Upper lobe of right lung (tissue), 1 donor: ENCODE measurements at places on chromosomes 7 and 10. TPM values are rescaled to one million over a fixed set of nuclear protein-coding genes. Genes with fewer than 3 reads are reported as not detected.

Gene NODAL
- not detected for total RNA-seq

Gene NPFFR1
- total RNA-seq, result 1.1 TPM

DNA sequence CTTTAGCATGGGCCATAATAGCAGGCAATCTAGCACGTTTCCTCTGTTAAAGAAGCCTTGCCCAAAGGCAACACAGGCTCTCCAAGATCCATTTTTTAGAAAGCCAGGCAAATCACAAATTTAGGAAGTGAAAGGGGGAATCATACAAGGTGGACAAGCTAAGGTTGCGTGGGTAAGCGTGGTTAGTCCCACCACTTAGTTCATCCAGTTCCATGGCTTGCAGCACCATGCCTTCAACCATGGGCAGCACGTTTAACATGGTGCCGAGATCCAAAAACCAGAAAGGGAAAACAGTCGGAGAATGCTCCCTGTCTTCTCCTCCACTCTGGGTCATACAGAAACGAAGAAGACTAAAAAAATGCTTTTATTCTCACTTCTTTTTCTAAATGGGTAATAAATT is 234.4 kb upstream of the IMMP2L start:
- no peak for DNase-seq

GRCh38 chr7:156184164-156184563 is 371.9 kb upstream of the SHH start:
- DNase-seq, result no peak

Gene CXCL12
- total RNA-seq, result 40.8 TPM

DNA sequence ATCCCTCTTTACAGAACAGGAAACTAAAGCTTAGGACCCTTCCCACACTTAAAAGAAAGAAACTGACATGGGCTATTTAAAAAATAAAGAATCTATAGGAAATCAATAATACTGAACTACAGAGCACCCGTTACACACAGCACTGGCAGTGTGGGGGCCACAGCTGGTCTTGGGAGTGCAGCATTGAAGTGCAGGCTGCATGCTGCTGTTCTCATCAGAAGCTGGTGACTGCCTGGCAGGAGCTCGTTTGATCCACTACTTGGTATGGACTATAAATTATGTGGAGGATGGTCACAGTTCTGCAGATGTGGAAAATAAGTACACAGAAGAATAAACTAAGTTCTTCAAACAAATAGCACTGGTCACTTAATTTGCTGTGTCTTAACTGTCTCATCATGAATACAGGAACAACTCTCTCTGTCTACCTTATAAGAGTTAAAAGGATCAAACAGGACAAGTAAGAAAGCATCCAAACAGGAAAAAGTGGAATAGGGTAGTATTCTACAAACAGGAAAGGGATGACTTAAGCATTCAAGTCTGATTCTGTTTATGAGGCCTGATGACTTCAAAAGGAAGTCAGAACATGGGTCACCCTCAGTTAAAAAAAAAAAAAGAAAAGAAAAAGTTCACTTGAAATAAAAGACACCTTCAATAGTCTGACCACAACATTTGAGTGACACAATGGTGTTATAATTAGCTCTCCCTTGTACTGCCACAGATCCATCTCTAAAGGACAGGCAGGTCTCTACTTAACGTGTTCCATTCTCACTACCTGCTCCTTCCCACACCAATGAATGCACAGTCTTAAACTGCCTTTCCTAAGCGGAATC is 21.0 kb downstream of the DOCK4 start:
- no peak for DNase-seq

GRCh38 chr7:135678612-135679575 is 16.6 kb downstream of the STMP1 start:
- peak; percentile 70 for DNase-seq

Gene LEP
- not detected for total RNA-seq

GRCh38 chr10:101935431-101935830 is 91.8 kb upstream of the KCNIP2 start:
- no peak for DNase-seq

Gene RASSF4
- total RNA-seq, result 40.9 TPM

Gene MRLN
- total RNA-seq, result not detected

DNA sequence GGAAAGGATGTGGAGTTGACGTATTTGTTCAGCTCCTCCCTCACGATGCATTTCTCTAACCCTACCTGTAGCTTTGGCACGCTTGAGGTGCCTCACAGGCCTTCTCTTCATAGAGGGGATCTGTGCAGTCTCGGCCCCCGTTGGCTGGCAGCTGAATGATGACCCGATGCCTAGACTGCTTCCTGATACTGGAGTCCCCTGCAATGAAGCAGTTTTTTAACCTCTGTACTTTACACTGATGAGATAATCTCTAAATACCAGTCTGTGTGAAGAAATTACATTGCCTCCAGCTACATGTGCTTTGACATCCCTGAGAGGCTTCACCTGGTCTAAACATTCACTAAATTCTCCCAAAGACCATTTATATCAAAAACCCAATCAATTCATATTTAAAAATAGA is 370.1 kb downstream of the THSD7A start:
- DNase-seq, result no peak

- DNase-seq, result no peak
Measured at GRCh38 chr7:143892527-143893300, 9.3 kb downstream of the TCAF1 start.

DNA sequence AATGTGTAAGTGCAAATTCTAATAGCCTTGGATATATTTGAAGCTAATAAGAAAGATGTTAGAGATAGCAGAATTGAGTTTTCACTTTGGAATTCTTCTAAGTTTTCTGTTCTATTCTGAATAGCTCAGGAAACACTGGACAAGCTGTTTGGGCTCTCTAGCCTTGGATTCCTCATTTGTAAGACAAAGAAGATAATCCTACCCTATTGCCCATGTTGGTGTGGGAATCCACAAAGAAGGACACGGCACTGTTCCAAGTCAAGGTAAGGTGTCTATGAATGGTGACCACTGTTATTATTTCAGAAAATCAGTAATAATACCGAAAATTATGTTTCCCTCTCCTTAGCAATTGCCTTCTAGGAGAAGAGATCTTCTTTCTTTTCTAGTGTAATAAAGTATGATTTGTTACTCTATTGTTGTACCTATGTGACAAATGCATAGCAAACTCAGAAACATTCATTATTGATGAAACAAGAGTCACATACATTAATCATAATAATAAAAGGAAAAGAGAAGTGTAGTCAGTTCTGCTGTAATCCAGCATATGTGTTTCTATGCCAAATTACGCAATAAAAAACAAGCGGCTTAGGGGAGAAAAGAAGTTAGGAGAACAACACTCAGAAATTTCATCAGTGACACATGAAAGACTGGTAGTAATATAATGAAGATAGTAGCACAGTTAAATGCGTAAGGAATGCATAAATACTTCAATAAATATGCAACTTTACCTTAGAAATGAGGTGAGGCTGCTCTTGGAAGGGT is 1012.3 kb upstream of the PHF14 start:
- no peak for DNase-seq

- DNase-seq, result no peak
Measured at GRCh38 chr7:68313806-68314205, 1284.5 kb upstream of the AUTS2 start.

Gene SPDYE2
- total RNA-seq, result not detected

DNA sequence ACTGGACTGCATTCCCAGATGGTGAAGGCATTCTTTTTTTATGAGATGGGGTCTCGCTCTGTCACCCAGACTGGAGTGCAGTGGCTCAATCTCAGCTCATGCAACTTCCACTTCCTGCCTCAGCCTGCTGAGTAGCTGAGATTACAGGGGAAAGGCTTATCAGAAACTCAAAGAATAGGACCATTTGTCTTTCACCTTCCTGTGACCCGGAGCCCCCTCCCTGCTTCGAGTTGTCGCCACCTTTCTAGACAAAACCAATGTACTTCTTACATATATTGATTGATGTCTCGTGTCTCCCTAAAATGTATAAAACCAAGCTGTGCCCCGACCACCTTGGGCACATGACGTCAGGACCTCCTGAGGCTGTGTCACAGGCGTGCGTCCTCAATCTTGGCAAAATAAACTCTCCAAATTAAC is 1.8 kb upstream of the METTL27 start:
- DNase-seq, result no peak

DNA sequence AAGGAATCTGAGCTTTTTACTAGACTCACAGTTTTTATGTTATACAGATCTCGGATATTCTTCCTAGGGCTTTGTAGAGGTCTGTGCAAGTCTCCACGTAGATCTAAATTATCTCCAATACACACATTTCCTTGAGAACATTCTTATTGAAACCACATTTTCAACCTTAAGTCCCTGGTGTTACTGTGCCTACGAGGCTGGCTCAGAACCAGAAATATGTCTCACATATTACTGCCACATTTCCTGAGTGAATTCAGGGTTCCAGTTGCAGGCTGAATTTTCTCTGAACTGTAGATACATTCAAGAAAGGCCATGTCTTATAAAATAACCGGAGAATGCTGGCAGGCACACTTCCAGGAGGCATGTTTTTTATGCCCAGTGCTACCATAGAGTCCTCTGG is 46.5 kb downstream of the INHBA start:
- no peak for DNase-seq

DNA sequence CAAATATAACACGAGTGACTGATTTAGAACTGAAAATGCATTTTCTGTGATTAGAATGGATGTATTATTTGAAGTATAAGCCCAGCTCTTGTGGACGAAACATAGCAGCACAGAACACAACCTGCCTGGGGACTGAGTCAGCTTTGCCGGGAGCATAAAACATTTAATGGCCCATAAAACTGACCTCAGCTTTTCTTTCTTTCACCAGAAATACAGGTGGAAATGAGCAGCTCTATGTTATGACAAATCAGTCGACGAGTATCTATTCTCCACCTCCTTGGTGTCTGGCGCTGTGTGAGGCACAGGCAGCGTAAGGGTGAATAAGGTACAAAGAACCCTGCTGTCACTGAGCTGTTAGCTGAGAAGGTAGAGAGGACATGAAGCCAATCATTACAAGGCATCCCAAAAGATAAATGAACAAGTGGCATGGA is 471.6 kb upstream of the AKR1E2 start:
- DNase-seq, result no peak

Gene PCDH15
- total RNA-seq, result 3.2 TPM

Gene KNDC1
- total RNA-seq, result 14.3 TPM

GRCh38 chr10:33005322-33006301 is 47.6 kb upstream of the ITGB1 start:
- DNase-seq, result peak; percentile 92

DNA sequence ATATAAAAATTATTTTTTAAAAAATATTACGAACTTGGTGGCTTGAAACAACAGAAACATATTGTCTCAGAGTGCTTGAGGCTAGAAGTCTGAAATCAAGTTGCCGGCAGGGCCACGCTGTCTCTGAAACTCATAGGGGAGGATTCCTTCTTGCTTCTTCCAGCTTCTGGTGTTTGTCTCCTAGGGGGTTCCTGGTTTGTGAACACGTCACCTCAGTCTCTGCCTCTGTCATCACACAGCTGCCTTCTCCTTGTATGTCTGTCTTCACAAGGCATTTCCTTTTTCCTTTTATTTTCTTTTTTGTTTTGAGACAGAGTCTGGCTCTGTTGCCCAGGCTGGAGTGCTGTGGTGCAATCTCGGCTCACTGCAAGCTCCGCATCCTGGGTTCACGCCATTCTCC is 12.7 kb upstream of the SNX8 start:
- no peak for DNase-seq

Gene UCN3
- total RNA-seq, result 1.2 TPM

DNA sequence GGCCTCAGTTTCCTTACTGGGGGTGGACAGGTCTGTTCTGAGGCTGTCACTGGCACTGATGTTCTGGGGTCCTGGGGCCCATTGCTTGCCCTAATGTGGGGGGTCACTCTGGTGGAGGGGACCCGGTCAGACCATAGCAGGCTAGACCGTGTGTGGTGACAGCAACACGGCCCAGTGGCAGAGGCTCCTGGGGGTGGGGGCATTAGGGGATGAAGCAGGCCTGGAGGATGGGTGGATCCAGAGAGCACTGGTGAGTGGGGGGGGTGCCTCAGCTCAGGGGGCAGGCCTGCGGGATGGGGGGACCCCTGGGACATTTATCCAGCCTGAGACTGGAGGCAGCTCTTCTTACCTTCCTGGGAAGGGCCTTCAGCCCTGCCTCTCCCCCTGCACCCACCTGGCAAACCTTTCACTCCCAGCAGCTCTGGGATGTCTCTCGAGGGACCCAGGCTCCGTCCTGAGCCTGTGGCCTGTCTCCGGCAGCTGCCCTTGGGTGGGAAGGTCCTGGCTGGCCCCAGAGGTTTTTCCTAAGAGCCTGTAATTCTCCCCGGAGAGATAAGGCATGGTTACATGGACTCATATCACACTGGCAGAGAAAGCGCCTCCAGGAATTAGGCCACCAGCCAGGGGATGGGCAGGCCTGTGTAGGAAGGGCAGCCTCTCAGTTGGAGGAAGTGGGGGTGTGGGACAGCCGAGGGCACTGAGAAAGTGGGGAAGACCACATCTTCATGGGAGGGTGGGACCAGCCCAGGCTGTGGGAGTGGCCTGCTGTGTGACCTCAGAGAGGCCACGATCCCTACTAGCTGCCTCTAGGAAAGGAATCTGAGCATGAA is 147.7 kb downstream of the UBE2H start:
- no peak for DNase-seq

GRCh38 chr7:134926396-134926795 is 59.9 kb upstream of the AGBL3 start:
- DNase-seq, result no peak

- no peak for DNase-seq
Measured at GRCh38 chr7:154777489-154777888, 225.4 kb downstream of the PAXIP1 start.

DNA sequence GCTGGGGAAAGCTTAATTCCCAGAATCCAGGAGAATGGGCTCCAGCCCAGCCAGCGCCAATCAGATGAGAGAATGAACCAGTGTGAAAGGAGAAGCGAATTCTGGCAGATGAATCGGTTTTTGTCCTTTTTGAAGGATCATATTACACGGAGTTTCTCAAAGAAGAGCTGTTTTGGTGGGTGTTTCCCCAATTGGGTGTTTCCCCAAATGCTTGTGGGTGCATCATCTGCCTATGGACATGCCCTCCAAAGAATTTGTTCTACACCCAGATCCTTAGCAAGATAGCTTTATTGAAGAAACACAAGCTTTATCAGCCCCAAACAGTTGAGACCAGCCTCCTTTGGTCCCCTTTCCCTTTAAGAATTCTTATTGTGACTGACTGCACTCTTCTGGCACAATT is 186.5 kb upstream of the GPR26 start:
- no peak for DNase-seq

DNA sequence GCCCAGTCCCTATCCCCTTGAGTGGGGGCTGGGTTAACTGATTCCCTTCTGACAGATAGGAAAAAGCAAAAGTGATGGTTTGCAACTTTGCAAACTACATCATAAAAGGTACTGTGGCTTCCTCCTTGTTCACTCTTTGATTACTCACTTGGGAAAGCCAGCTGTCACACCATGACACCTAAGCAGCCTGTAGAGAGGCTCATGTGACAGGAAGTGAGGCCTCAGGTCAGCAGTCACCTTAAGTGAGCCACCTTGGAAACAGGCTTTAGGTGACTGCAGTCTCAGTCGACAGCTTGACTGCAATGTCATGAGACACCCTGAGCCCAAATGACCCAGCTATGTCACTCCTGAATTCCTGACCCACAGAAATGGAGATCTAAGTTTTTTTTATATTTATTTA is 4.3 kb upstream of the CHCHD2 start:
- no peak for DNase-seq

- DNase-seq, result peak; percentile 74
Measured at GRCh38 chr10:119817991-119818888, 54.4 kb downstream of the MCMBP start.
